ENCODE measurements at places on chromosomes 6 and 20.

GRCh38 chr6:292506-293192 is 362 bp downstream of the DUSP22 start:
- DNase-seq = peak; percentile 42

DNA sequence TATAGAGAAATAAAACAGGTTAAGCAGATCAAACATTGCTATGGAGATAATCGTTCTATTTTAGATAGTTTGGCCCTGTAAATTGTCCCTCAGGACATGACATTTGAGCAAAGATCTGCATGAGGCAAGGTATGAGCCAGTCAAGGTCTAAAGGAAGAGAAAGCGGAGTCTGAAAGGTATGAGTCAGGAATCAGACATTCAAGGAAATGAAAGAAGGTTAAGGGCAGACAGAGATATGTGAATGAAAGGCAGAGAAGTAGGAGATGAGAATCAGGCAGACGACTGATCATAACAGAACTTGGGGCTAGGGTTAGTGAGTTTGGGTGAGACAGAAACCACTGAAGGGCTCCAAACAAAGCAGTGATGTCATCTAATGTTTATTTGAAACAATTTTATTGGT is 775.8 kb downstream of the MAFB start:
- DNase-seq = no peak

DNA sequence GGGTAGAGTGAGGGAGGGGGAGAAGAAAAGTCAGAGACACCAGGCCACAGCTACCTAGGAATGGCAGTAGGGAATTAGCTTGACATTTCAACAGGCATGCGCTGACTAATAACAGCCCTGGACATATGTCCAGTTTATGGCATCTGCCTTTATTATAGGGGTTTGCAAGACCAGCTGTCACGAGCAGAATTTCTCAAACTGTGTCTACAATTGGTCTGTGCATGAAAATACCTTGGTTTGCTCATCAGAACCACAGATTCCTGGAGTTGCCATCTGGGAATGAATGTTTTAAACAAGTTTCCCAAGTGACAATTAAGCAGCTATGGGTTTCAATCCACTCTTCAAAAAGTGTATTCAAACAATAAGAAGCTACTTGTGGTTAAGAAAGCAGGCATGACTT is 110.3 kb upstream of the ENPP5 start:
- DNase-seq = no peak

GRCh38 chr6:134437376-134437775 is 119.5 kb upstream of the SGK1 start:
- no peak for DNase-seq

DNA sequence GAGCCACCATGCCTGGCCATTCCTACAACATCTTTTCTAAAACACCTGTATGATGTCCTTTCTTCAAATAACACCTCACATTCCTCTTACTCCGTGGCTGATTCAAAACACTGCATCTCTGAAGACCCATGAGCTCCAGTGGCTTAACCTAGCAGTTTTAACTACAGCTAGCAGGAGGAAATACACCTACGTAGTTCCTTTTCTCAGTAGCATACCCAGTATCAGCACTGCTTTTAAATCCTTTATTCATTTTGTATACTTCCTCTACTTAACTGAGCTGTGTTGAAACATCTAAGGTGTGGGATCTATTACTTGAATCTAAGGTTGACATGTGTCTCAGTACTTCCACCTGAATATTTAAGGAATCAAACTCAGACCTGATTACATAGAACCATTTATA is 113.6 kb upstream of the CCDC28A start:
- DNase-seq = no peak

GRCh38 chr20:13554706-13555105 is 84.0 kb downstream of the TASP1 start:
- no peak for DNase-seq

DNA sequence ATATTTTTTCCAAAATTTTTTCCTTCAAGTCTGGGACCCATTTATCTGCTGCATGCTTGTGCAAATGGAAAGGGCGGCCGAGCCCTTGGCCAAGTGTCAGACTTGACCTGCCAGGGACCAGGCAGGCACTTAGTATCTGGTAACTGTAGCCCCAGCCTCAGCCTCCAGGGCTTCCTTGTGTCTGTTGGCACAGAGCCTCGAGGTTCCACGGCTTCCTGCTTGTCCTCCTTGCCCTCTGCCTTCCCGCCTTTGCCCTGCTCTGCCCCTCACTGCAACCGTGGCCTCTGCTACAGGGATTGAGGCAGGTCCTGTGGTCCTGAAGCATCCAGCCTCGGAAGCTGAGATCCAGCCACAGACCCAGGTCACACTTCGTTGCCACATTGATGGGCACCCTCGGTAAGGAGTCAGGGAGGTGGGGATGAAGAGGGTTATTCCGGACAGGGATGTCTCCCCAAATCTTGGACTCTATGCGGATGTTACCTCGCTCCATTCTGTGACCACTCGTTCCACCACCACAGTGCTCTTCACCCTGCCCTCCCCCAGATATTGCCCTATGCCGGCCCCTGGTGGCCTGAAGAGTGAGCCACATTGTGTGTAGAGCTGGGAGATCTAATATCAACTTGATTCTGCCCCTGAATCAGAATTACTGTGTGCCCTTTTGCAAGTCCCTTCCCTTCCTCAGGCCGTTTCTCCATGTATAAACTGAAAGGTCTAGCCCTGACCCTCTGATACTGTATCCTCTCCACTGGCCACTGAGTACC is 41.5 kb upstream of the SRF start:
- DNase-seq = peak; percentile 79

DNA sequence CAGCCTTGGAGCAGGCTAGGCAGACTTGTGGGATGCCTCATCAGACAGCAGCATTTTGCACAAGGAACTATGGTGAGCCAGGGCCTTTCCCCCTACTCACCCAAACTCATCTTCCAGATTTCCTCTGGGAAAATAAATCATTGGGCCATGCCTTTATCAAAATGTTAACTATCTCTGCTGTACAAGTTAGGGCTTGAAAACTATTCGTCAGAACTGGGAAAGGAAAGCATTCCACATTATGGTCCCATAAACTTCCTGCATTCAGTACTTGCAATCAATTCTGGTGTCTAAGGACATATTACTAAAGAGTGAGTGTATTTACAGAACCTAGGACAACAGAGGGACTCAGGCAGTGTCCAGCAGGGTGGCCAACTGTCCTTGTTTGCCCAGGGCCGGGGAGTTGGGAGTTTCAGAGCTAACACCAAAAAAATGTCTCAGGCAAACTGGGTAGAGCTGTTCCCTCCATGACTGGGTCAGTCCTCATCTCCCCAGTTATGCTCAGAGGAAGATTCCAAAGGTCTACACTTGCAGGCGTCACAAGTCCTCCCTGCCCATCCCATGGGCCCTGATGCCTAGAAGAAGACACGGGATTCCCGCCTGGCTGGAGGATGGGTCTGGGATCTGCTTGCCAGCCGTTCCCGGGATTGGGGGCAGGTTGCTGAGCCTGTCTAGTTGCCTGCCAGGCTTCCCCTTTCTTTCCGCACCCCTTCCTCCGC is 72.2 kb downstream of the SLC22A3 start:
- DNase-seq = no peak

Data from AG08396 (cell line).